ENCODE measurements at places on chromosomes 12 and 14.

DNA sequence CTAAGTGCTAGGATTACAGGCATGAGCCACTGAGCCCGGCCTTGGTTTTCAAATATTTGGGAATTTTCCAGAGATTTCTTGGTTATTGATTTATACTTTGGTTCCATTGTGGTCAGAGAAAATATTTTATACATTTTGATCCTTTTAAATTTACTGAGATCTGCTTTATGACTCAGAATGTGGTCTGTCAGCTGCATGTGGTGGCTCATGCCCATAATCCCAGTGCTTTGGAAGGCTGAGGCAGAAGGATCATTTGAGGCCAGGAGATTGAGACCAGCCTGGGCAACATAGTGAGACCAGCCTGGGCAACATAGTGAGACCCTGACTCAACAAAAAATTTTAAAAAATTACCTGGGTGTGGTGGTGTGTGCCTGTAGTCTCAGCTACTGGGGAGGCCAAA lies 49.8 kb downstream of the ADCK1 start:
- no peak for DNase-seq

- DNase-seq: no peak
Observed at GRCh38 chr12:93043192-93043876, 114.2 kb upstream of the EEA1 start.

GRCh38 chr12:107840186-107840585 lies 65.7 kb downstream of the ASCL4 start:
- DNase-seq: no peak

- no peak for DNase-seq
Observed at GRCh38 chr12:28427046-28427445, 236.8 kb downstream of the CCDC91 start.

DNA sequence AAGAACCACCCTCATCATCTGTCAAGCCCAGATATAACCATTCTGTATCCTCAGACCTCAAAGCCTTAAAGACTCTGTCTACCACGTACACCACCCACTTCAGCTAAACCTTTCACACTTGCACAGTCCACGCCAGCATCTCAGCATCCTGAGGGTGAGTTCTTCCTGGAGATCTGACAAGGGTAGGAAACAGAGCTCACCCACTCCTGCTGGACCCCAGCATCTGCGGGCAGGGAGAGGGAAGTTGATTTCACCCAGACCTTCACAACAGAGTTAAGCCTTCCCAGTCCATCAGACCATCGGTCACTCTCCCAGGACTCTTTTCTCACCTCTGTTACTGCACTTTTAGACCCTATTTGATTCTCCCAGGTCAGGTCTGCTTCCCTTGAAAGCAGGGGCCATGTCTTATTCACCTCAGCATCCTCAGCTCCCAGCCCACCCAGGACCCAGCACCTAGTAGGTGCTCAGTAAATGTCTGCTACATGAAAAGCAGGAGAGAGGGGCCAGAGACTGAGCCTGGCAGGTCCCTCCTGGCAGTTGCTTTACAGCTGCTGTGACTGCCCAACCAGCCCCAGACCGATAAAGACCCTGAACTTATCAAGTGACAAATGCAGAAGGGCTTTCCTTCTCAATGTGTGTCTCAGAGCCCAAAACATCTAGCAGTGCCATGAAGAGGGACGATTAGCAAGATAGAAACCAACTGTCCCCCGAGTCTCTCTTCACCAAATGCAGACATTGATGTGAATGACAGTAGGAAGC lies 34.1 kb downstream of the ANO2 start:
- no peak for DNase-seq

DNA sequence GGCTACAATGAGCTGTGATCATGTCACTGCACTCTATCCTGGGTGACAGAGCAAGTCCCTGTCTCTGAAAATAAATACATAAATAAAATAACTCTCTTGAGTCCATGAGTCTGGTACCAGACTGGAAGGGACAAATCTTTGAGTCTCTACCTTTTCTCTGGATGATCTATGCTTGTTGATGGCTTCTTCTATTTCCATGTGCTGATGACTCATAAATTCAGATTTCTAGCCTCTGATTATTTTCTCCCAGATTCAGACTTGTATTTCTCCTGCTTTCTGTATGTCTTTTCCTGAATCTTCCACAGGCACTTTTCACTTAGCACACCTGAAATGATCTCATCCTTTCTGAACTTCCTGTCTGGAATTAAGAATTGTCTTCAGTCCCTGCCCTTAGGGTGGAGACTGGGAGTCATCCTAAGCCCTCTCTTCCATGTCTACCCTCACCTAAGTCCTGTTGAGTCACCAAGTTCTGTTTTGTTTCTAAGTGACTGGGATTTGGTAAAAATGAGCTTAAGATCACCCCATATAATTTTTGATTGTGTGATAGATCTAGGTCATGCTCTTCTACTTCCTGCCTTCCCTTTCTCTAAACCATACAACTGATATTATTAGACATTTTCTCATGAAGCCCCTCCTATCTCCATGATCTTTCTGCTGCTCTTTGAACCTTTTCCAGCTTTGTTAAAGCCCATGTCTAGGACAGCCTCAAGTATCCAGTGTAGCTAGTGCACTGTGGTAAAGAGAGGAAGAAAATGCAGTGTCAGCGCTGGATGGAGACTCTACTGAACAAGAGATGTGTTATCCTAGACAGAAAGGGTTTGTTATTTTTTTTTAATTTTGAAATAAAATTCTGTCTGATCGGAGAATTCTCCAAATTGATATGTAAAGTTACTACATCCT lies 13.1 kb downstream of the AKAP6 start:
- DNase-seq: no peak

GRCh38 chr12:59142183-59142790 lies 222.0 kb upstream of the LRIG3 start:
- no peak for DNase-seq

GRCh38 chr12:110635055-110635454 lies 21.1 kb downstream of the TCTN1 start:
- DNase-seq: no peak

- no peak for DNase-seq
Observed at GRCh38 chr12:40342010-40342409, 117.2 kb downstream of the LRRK2 start.

DNA sequence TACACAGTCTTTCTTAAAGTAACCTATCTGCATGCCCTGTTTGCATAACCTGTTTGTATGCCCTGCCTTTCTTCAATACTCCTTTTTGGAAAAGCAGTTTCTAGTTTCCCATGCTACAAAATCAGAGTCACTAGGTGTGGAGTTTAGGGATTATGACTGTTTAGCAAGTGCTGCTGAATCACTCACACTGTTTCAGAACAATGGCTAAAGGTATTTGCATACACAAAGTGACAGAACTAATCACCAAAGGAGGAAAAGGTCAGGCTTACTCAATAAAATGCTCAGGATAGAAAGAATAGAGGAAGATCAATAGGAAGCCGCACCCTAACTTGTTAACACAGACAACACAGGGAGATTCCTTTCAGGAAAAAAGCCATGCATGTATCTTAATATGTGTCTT lies 19.4 kb downstream of the EGLN3 start:
- DNase-seq: no peak

DNA sequence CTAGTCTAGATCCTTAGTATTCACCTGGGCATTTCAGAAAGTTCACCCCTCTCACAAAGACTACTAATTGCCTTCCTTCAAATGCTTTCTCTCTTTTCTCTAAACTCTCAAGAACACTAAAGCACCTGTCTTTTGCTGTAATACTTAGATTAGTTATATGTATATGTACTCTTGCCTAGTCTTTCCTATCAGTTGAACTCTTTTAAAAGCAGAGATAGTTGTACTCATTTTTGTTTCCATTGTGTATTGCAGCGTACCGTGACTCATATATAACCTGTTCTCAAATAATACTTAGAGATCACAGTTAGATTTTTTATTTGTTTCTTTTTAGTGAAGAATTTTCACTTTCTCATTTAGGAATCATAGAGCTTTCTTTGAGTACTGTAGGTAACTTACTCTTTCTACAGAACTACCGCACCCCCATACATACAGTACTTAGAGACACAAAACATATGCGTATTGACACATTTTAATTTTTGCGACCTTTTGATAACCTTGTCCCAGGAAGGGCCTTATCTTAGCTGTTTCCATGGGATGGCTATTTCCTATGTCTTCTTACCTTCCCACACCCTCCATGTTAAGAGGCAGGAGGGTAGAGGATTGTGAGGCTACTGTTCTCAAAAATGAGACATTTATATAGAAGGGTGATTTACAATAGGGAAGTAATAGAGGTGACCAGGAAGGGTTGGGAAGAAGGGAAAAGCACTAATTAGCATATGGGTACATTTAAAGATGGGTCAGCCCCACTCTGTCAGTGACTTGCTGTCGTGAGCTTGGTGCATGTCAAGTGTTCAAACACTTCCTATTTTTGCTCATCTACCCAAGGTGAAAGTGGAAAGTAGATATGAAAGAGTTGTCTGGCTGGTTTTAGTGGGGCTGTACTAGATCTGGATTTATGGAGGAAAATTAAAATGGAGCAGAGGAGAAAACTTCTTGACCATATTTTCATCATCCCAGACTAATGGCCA lies 74.3 kb downstream of the PLEKHA5 start:
- DNase-seq: no peak

DNA sequence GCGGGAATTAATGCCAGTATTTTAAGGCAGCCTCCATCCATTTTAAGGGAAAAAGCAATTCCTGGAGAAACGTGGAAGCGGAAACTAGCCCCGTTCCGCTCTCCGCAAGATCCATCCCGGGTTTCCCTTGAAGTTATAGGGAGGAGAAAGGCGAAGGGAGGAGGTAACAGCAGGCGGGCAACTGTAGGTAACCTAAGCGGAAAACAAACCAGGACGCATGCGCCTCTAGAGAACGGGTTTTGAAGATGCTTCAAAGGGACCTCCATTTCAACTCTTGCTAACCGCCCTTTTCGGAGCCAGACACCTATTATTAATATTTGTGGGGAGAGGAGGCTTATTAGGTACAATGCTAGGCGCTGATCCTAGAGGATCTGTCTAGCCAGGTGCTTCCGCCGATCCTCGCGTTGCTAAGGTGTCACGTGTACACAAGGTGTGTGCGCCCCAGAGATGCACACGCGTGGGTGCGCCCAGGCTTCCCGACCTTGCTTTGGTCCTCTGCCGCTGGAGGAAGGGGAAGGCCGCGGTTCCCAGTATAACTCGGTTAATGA lies 6.2 kb downstream of the TBX5 start:
- no peak for DNase-seq

DNA sequence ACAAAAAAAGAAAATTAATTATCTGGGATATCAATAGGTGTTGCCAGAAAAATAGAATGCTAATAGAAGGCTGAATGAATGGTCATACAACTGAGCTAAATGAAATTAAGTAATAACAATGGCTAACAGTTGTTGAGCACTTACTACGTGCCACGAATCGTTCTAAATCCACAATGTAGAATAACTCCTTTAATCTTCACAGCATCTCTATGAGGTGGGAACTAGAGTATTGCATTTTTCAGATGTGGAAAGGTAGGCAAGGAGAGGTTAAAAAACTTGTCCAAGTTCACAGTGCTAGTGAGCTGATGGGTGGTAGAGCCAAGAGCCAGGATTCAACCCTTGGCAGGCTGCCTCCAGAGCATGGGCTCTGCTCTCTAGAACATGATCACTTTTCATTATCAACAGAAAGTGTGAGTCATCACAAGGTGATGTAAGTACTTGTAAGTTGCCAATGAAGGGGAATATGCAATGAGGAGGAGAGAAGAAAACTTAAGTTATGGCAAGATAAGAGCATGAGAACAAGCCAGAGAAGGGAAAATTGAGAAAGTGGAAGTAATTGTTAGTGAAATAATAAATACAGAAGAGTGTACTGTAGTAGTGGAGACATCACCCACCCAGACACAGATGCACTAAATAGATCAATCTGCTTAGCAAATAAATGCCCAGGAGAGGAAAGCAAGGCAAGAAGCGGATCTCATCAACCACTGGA lies 122.1 kb downstream of the PRKD1 start:
- no peak for DNase-seq

DNA sequence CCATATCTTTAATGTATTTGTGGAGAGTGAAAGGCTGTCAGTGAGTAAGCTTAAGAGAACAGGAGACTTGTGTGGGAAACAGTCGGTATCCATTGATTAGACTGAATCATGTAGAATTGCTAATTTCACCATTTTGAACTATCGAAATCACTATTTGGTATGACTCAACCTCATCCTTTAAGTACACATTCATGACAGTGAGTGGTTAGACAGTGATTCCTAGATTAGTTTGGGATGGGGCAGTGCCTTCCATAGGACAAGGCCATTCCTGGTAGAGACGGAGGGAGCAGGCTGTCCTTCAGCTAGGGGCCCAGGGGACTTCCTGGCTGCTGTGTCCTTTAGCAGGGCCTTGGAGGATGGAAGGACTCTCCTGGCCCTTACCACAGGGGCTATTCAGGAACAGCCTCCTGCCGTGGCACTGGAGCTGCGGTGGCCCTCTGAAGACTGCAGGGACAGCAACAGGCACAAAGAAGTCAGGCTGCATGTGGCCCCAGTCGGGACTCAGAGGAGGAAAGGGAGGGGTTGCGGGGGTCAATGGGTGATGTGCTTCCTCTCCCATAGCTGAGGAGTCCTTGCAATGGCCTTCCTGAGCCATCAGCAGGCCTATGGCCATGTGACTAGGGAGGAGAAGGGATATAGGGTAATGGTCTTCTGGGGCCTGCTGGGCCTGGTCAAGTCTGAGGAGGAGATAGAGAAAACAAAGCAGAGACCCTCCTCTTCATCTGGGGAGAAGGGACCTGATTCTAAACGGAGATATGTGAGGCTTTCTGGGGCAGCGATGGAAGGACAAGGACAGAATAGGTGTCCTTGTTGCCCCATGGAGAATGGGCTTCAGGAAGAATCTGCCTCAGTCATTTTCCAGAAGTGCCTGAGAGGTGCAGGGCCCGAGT lies 11.2 kb downstream of the SERPINA1 start:
- DNase-seq: no peak
